ENCODE measurements at places on chromosomes 3 and 15. TPM values are rescaled to one million over a fixed set of nuclear protein-coding genes. Genes with fewer than 3 reads are reported as not detected.

- H3K27ac ChIP-seq = no peak overlapping the region
- H3K4me1 ChIP-seq = peaks cover 7% of the 10 kb centered on the region
- no peaks in the 10 kb centered on the region for H3K27me3 ChIP-seq
- H3K36me3 ChIP-seq = peaks cover 3% of the 10 kb centered on the region
- H3K4me3 ChIP-seq = no peak overlapping the region
Observed at GRCh38 chr3:12178091-12178820, 19.5 kb upstream of the TIMP4 start.

- H3K36me3 ChIP-seq = no peaks in the 10 kb centered on the region
- H3K27me3 ChIP-seq = no peaks in the 10 kb centered on the region
- H3K4me1 ChIP-seq = peaks cover 5% of the 10 kb centered on the region
- DNase-seq = no peak
Observed at GRCh38 chr3:3023111-3023745, 86.9 kb downstream of the IL5RA start.

DNA sequence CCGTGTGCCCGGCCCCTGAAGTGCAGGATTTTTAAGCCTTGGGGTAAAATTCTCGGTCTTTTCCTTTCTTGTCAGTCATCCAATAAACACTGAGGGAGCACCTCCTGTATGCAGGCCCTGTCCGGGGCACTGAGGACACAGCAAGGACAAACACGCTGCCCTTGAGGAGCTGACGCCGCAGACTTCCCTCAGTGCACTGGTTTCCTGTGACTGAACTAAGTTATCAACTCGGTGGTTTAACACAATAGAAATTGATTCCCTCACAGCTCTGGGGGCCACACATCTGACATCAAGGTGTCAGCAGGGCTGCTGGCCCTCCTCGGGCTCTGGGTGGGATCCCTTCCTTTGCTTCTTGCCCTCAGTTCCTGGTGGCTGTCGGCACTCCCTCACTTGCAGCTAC, 65.1 kb downstream of the ZNF445 start:
- H3K27ac ChIP-seq = no peak overlapping the region
- no peaks in the 10 kb centered on the region for H3K4me1 ChIP-seq
- no peak overlapping the region for H3K4me3 ChIP-seq
- H3K27me3 ChIP-seq = no peaks in the 10 kb centered on the region
- no peak for DNase-seq

DNA sequence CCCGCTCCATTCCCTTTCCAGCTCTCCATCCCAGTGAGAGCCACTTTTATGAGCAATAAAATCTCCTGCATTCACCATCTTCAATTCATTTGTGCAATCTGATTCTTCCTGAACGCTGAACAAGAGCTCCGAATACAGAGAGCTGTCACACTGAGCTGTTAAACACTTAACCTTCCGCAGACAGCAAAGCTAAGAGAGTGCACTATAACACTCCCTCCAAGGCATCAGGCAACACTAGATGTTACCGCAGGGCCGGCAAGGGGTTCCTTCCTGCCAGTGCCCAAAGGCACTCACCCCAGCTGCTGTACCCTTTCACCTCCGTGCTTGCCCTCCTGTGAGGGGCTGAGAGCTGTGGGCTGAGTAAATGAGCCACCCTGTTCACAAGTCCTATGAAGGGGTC, 85.6 kb downstream of the BCHE start:
- no peaks in the 10 kb centered on the region for H3K36me3 ChIP-seq
- no peak overlapping the region for H3K27ac ChIP-seq

GRCh38 chr15:76073554-76073953, 13.8 kb downstream of the TMEM266 start:
- no peak for DNase-seq
- H3K27me3 ChIP-seq = peaks cover 10% of the 10 kb centered on the region
- H3K36me3 ChIP-seq = no peaks in the 10 kb centered on the region
- H3K27ac ChIP-seq = no peak overlapping the region

DNA sequence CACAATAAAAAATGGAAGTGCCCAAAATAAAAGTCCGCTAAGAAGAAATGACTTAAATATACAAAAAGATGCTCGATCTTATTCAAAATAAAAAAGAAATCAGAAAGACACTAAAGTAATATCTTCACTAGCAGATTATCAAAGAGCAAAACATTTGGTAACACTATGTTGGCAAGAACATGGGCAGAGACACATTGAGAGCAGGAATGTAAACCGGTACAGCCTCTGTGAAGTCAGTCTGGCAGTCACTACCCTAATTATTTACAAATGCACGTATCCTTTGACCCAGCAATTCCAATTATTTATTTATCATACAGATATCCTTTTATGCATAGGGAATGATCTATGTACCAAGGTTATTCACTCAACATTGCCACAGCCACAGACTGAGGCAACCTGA, 34.5 kb downstream of the TBL1XR1 start:
- peaks cover 71% of the 10 kb centered on the region for H3K36me3 ChIP-seq
- no peak overlapping the region for H3K4me3 ChIP-seq
- no peak for DNase-seq

DNA sequence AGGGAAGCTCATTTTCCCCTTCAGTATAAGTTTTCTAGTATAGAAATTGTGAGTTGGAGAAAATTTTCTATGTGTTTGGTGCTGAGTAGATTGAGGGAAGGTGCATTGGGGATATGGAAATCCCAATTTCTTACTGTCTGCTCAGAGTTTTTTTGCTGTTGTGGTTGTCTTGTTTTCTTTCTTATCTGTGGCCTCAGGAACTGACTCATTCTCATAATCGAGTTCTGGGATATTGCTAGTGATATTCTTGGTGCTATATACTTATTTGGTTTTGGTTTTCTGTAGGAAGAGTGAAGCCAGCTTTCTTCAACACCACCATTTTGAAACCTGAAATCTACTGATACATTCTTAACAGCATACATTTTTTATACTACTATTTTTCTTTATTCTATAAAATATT, 869.2 kb downstream of the DIPK2A start:
- no peaks in the 10 kb centered on the region for H3K36me3 ChIP-seq
- no peaks in the 10 kb centered on the region for H3K4me1 ChIP-seq
- no peak overlapping the region for H3K4me3 ChIP-seq
- H3K27me3 ChIP-seq = no peaks in the 10 kb centered on the region
- H3K27ac ChIP-seq = no peak overlapping the region

GRCh38 chr15:57203906-57204305, 172.4 kb upstream of the CGNL1 start:
- no peaks in the 10 kb centered on the region for H3K27me3 ChIP-seq
- peaks cover 14% of the 10 kb centered on the region for H3K36me3 ChIP-seq
- no peak for DNase-seq
- no peaks in the 10 kb centered on the region for H3K4me1 ChIP-seq
- no peak overlapping the region for H3K27ac ChIP-seq

DNA sequence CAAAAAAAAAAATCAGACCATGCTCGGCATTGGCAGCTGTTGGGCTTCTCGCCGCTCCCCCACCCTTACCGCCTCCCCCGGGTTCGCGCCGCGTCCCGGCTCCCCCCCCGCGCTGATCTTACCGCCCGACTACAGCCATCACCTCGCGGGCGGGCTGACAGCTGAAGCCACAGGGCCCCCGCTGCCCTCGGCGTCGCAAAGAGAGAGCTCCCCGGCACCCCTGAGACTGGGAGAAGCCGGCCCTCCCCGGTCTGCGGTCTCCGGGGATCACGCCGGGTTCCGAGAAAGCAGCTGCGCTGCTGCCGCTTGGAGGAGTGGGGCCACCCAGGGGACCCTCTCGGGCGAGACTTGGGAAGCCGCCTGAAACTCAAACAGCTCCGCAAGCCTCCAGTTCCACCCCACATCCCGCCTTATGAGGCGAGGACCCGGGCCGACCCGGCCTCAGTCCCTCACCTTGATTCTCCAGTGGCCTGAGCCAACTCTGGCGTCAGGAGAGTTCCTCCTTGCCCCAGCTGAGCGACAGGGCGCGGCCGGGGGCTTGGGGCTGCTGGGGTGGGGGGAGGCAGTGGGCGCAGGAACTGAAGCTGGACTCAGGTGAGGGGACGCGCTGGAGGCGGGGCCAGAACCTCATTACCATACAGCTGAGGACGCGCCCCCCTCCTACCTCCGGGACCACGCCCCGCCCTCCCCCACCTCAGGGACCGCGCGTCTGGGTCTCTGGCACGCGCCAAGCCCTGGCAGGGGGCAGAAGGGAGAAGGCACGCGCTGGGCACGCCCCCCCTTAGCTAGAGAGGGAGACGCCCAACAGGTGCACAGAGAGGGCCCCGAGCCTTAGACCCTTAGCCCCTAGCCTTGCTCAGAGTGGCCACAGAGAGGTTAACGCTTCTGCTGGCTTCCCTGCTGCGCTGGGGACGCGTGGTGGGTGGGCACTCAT, 1.0 kb upstream of the DLL4 start:
- peak; percentile 27 for DNase-seq
- peaks cover 31% of the 10 kb centered on the region for H3K4me1 ChIP-seq
- H3K36me3 ChIP-seq = no peaks in the 10 kb centered on the region
- peak overlapping the region; percentile 61 for H3K4me3 ChIP-seq

- no peak overlapping the region for H3K27ac ChIP-seq
- no peak overlapping the region for H3K4me3 ChIP-seq
- peaks cover 16% of the 10 kb centered on the region for H3K27me3 ChIP-seq
- H3K36me3 ChIP-seq = no peaks in the 10 kb centered on the region
Observed at GRCh38 chr15:80439140-80439539, 35.0 kb downstream of the ARNT2 start.

GALK2 gene
- 26.1 TPM for total RNA-seq

CPNE4 gene
- not detected for total RNA-seq

P2RY14 gene
- total RNA-seq = 1.5 TPM

MEIS2 gene
- total RNA-seq = not detected
